ENCODE measurements at places on chromosomes 16 and 17. TPM values are rescaled to one million over a fixed set of nuclear protein-coding genes. Genes with fewer than 3 reads are reported as not detected.
A peak's percentile ranks its signal among the peaks of the same experiment; 100 is the strongest.

DNA sequence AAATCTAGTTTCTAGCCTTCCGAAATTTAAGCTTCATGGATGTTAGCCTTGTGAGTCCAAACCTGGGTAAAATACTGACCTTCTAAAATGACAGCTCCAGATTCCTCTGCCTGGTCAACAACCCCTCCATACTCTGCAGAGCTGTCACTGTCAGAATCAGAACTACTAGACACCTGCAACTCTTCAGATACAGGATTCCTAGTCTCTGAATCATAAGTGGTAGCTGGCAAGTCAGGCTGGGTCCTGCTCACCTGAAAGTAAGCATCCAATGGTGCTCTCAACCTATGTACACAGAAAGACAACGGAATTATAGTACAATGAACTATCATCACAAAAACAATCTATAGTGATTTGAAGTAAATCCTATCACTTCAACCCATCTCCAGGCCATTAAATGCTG is 14.8 kb downstream of the RFWD3 start:
- H3K36me3 ChIP-seq = peaks cover 19% of the 10 kb centered on the region
- H3K27me3 ChIP-seq = no peaks in the 10 kb centered on the region
- no peak overlapping the region for H3K4me3 ChIP-seq
- peak overlapping the region; percentile 54 for H3K27ac ChIP-seq
- peaks cover 32% of the 10 kb centered on the region for H3K4me1 ChIP-seq
- DNase-seq = no peak

- no peak overlapping the region for H3K4me3 ChIP-seq
- no peak overlapping the region for H3K27ac ChIP-seq
- peaks cover 18% of the 10 kb centered on the region for H3K27me3 ChIP-seq
- no peaks in the 10 kb centered on the region for H3K36me3 ChIP-seq
Measured at GRCh38 chr16:58885528-58886170, 151.5 kb upstream of the GOT2 start.

DNA sequence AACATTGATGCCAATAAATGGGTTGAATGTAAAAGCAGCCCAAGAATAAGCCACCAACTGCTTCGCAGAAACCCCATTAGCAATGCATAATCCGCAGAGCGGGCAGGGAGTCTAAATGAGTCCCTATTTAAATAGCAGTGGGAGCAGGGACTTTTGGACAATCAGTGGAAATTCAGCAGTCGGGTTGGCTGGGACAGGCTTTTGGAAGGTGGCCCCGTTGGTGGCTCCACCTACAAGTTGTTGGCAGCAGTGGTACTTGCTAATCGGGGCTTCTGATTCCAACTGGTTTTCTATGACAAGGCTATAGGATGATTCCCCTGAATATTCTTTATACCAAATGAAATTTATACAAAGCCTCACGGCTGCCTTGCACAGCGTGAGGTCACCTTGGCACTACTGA is 86.3 kb downstream of the WDR59 start:
- H3K36me3 ChIP-seq = peaks cover 43% of the 10 kb centered on the region
- no peak overlapping the region for H3K27ac ChIP-seq
- no peak overlapping the region for H3K4me3 ChIP-seq
- no peak for DNase-seq
- H3K27me3 ChIP-seq = no peaks in the 10 kb centered on the region

GRCh38 chr17:5331506-5331905 is 49.4 kb downstream of the RABEP1 start:
- H3K4me1 ChIP-seq = peaks cover 17% of the 10 kb centered on the region
- no peaks in the 10 kb centered on the region for H3K27me3 ChIP-seq
- peak overlapping the region; percentile 3 for H3K27ac ChIP-seq
- no peak for DNase-seq
- H3K36me3 ChIP-seq = peaks cover 23% of the 10 kb centered on the region

GRCh38 chr17:4759776-4760236 is 11.9 kb upstream of the TM4SF5 start:
- H3K27ac ChIP-seq = no peak overlapping the region
- H3K27me3 ChIP-seq = peaks cover 40% of the 10 kb centered on the region
- DNase-seq = no peak
- no peaks in the 10 kb centered on the region for H3K36me3 ChIP-seq

GRCh38 chr17:6090253-6090652 is 20.1 kb downstream of the WSCD1 start:
- H3K36me3 ChIP-seq = no peaks in the 10 kb centered on the region
- DNase-seq = no peak
- H3K4me1 ChIP-seq = no peaks in the 10 kb centered on the region
- H3K27me3 ChIP-seq = no peaks in the 10 kb centered on the region
- no peak overlapping the region for H3K27ac ChIP-seq
- no peak overlapping the region for H3K4me3 ChIP-seq

GRCh38 chr17:1169221-1169928 is 10.4 kb downstream of the ABR start:
- no peak overlapping the region for H3K27ac ChIP-seq
- no peak for DNase-seq
- H3K4me1 ChIP-seq = peaks cover 6% of the 10 kb centered on the region
- H3K36me3 ChIP-seq = peaks cover 14% of the 10 kb centered on the region
- no peaks in the 10 kb centered on the region for H3K27me3 ChIP-seq

GRCh38 chr16:70348991-70349390 is 2.3 kb downstream of the DDX19A start:
- no peak overlapping the region for H3K4me3 ChIP-seq
- no peaks in the 10 kb centered on the region for H3K27me3 ChIP-seq
- H3K27ac ChIP-seq = no peak overlapping the region
- DNase-seq = no peak
- peaks cover 25% of the 10 kb centered on the region for H3K4me1 ChIP-seq

DNA sequence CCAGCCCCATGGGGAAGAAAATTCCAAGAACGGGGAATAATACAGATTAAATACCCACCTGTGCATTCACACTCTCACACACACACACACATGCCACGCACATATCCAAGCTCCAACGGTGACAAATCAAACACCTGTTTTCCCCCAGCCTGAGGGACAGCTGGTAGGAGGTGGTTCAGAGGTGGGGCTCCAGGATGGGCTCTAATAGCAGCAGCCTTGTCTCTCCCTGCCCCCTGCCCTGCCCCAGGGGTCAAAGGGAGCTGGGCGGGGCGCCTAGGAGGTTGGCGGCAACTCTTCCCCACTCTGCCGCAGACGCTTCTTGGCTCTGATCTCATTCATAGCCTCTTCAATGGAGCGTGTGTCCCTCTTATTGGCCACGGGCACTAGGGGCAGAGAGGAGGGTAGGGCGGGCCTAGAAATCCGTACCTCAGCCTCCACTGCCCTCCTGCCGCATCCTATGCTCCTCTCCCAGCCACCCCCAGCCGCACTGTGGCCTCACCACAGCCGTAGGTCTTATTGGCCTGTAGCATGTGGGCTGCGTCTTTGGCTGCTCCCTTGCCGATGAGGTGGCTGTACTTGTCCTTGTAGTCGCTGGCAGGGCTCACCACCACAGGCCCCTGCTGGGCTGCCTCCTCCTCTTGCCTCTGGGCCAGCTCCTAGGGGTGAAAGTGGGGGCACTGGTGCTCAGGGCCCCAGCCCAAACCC is 8.2 kb downstream of the SPAG7 start:
- H3K4me3 ChIP-seq = no peak overlapping the region
- no peaks in the 10 kb centered on the region for H3K27me3 ChIP-seq
- peaks cover 19% of the 10 kb centered on the region for H3K36me3 ChIP-seq

DNA sequence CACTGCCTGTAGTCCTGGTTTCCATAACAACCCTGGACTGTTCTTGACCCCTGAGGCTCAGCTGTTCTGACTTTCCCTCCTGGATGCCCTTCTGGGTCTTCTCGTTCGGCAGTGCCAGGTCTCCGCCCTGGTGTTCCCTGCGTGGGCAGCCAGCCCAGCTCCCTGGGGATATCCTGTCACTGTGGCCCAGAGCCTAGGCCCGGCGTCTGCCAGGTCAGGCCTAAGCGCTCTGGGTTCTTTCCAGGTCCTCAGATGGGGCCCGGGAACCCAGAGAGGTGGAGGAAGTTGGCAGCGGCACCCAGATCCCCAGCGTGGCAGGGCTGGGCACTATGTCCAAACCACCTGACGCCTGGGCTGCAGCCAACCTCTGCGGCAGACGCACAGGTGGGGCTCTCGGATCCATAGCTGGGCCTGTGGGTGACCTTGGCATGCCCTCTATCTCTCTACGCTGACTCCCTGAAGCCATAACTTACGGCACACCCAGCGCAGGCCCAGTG is 12.5 kb upstream of the ATP2A3 start:
- H3K4me3 ChIP-seq = no peak overlapping the region
- H3K4me1 ChIP-seq = peaks cover 5% of the 10 kb centered on the region
- no peaks in the 10 kb centered on the region for H3K36me3 ChIP-seq
- H3K27ac ChIP-seq = no peak overlapping the region

GRCh38 chr17:353213-353837 is 718 bp upstream of the RPH3AL start:
- H3K4me3 ChIP-seq = no peak overlapping the region
- peaks cover 32% of the 10 kb centered on the region for H3K4me1 ChIP-seq
- DNase-seq = no peak
- H3K36me3 ChIP-seq = no peaks in the 10 kb centered on the region
- peaks cover 2% of the 10 kb centered on the region for H3K27me3 ChIP-seq

GRCh38 chr16:2270588-2271470 is 2.9 kb upstream of the RNPS1 start:
- no peaks in the 10 kb centered on the region for H3K27me3 ChIP-seq
- DNase-seq = no peak
- H3K27ac ChIP-seq = no peak overlapping the region
- peaks cover 24% of the 10 kb centered on the region for H3K4me1 ChIP-seq
- no peak overlapping the region for H3K4me3 ChIP-seq

- H3K4me3 ChIP-seq = no peak overlapping the region
- peaks cover 17% of the 10 kb centered on the region for H3K27me3 ChIP-seq
- H3K4me1 ChIP-seq = peaks cover 18% of the 10 kb centered on the region
- no peak overlapping the region for H3K27ac ChIP-seq
Measured at GRCh38 chr16:51876601-51876875, 670.4 kb downstream of the TOX3 start.

- H3K27ac ChIP-seq = no peak overlapping the region
- H3K4me1 ChIP-seq = peaks cover 3% of the 10 kb centered on the region
- H3K36me3 ChIP-seq = no peaks in the 10 kb centered on the region
- H3K27me3 ChIP-seq = peaks cover 37% of the 10 kb centered on the region
Measured at GRCh38 chr16:28260193-28260592, 32.1 kb upstream of the SBK1 start.

DNA sequence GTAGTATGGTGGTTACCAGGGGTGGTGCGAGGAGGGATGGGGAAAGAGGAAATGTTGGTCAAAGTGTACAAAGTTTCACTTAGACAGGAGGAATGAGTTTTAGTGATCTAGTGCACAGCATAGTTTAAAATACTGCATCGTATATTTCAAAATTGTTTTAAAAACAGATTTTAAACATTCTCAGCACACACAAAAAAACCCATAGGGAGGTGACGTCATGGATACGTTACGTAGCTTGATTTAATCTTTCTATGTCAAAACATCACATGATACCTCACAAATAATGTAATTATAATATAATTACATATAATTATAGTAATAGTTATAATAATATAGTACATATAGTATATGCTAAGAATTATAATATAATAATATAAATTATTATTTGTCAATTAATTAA is 614.2 kb downstream of the TMEM114 start:
- H3K4me3 ChIP-seq = no peak overlapping the region
- H3K27me3 ChIP-seq = no peaks in the 10 kb centered on the region
- H3K36me3 ChIP-seq = no peaks in the 10 kb centered on the region
- H3K4me1 ChIP-seq = no peaks in the 10 kb centered on the region

- H3K27me3 ChIP-seq = no peaks in the 10 kb centered on the region
- H3K27ac ChIP-seq = no peak overlapping the region
- H3K4me3 ChIP-seq = no peak overlapping the region
Measured at GRCh38 chr16:15928261-15929104, 20.9 kb upstream of the ABCC1 start.

DNA sequence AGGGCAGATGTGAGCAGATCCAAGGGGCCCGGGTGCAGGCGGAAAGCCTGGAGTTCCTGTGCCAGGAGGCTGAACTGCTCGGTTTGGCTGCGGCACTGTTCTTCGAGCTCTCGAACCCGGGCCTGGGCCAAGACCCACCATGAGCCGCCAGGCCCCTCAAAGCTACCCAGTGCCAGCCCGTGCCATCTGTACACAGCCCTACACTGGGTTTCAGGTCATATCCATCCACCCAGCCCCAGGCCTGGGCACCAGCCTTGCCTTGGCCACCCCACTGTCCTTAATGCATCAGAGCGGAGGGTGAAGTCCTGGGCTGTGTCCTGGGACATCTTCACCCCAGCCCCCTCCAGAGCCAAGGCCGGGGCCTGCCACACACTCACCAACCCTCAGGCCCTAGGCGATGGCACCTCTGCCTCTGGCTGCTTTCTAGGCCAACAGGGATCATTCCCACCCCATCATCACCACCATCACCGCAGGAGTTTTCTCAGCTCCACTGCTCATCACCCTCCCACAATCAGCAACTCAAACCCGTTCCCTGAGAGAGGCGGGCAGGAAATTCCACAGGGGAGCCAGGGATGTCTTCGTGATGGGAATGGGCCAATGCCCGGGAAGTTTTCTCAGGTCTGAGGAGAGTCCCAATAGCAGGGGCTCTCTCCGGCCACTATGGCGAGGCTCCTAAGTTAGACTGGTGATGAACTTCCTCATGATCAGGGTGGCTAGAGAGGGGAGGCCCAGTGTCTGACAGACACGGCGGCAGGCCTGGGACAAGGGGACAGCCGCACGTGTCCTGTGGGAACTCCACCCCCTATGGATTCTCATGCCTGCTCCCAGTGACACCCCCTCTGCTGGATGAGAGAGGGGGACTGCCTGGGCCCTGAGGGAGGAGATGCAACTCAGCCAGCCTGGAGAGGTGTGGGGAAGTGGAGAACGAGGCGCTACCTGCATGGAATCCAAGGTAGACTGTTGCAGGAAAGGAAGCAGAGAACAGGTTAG is 9.1 kb downstream of the TSPOAP1 start:
- H3K27me3 ChIP-seq = peaks cover 3% of the 10 kb centered on the region
- H3K4me3 ChIP-seq = no peak overlapping the region
- no peaks in the 10 kb centered on the region for H3K36me3 ChIP-seq
- no peak for DNase-seq
- H3K27ac ChIP-seq = no peak overlapping the region
- H3K4me1 ChIP-seq = no peaks in the 10 kb centered on the region

- no peaks in the 10 kb centered on the region for H3K27me3 ChIP-seq
- no peaks in the 10 kb centered on the region for H3K4me1 ChIP-seq
- no peak for DNase-seq
- no peak overlapping the region for H3K4me3 ChIP-seq
Measured at GRCh38 chr16:55176901-55177300, 147.1 kb upstream of the IRX6 start.

The TLCD3B gene
- total RNA-seq = 0.32 TPM

The EFCAB5 gene
- 1.2 TPM for total RNA-seq

The CDK12 gene
- total RNA-seq = 59.0 TPM

The C17orf50 gene
- total RNA-seq = not detected

The MYH1 gene
- total RNA-seq = not detected

The MEFV gene
- total RNA-seq = not detected

The GGT6 gene
- total RNA-seq = not detected

The NHLRC4 gene
- 0.57 TPM for total RNA-seq

The MT1M gene
- 1.2 TPM for total RNA-seq

The EXOC3L1 gene
- not detected for total RNA-seq

The TP53TG3B gene
- not detected for total RNA-seq

The ASGR1 gene
- 2.4 TPM for total RNA-seq

The KRTAP16-1 gene
- total RNA-seq = not detected
